Left colon (tissue), 2 donors: ENCODE measurements at places on chromosomes 4 and X.

DNA sequence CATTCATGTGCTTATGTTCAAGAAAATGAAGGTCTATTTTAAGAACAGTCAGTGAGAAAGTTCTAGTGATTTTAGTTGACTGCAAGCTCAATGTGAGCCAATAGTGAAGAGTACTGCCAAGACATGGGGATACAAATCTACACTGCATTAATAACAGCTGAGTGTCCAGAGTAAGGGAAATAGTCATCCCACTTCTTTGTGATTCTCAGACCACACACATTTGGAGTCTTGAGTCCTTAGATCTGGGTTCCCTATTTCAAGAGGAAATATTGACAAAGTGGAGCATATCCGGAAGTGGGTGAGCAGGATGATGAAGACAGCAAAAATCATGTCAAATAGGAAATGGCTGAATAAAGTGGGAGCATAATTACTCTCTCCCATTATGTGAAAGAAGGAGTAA lies 171.1 kb downstream of the LARP7 start:
- no peak for DNase-seq

DNA sequence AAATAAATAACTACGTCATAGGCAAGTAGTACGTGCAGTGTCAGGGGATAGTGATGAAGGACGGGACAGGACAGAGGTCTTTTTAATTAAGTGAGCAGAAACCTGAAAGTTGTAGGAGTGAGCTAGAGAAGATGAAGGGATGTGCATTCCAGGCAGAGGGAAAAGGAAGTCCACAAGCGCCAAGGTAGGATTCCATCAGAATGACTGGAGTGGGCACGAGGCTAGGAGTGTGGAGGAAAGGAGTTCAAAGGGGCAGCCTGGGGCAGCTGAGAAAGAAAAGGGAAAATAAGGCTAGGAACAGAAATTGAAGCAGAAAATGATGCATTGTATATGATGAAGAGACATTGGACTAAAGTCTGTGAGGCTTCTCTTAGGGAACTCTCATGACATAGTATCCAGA lies 192.2 kb upstream of the TLL1 start:
- no peak for DNase-seq

DNA sequence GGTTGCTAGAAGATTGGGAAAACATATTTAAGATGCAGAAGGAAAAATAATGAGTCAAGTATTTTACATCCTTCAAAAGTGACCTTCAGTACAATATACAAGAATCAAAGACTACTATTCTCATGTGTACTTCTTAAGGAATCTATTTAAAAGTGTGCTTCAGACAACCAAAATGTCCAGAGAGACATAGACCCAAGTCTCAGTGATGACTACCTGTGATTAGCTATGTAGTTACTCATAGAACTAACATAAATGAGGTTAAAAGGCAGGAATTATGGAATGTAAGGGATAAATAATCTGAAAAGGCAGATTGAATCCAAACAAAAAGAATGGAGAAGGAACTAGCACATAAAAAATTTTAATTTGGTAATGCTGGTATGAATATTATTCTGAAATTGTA lies 634.7 kb upstream of the FAM241A start:
- no peak for DNase-seq

- DNase-seq, result no peak
Observed at GRCh38 chrX:152831391-152831790, 528 bp downstream of the NSDHL start.

DNA sequence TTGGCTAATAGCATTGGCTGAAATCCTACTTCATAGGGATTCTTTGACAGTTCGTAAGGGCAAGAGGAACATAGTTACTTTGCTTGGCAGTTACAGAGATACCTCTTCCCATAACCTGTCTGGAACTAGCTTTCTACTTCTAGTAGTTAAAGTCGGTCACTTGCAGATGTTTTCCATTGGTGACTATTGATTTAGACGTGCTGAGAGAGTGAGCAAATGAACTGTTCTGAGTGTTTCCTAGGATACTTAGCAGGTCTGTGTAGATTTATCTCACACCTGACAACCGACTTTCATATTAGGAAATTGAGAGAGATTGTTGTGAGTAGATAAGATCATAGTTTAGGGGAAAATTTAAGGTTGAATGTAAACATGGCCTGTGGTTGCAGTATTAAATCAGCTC lies 116.8 kb downstream of the TSPAN7 start:
- no peak for DNase-seq

GRCh38 chr4:137156054-137156453 lies 376.2 kb downstream of the PCDH18 start:
- DNase-seq, result no peak

DNA sequence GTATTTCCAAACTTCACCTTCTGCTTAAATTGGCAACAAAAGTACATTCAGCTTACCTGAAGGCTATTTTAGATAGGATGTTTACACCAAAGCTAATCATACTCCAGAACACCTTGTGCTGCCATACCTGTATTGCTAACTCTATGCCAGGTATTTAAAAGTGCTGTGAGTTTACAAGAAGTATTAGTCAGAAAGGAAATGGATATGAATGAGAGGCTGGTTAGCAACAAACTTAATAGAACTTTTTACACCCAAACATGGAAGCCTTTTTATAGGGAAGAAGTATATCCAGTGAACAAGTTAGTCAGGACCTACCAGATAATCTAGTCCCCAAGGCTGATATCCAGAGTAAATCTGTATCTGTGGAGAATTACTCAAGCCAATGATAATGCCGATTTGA lies 131.2 kb upstream of the SPRY1 start:
- no peak for DNase-seq

- no peak for DNase-seq
Observed at GRCh38 chr4:26076000-26076587, 162.1 kb downstream of the SMIM20 start.

- DNase-seq, result no peak
Observed at GRCh38 chrX:13659063-13659462, 6.1 kb downstream of the TCEANC start.

DNA sequence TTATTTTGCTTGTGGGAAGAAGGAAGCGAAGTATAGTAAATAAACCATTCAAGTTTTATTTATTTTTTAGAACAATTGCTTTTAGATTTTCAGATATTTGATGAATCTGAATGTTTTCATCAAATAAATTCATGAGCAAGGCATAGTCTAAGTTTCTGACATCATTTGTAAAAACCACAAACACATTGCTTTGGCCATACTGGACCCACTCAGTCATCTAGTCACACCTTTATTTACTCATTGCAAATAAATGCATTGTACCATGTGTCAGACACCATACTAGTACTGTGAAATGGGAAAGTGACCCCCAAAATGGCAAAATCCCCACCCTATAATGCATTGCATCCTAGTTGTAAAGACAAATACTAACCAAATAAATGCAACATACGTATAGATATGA lies 449.1 kb upstream of the SMIM31 start:
- no peak for DNase-seq

DNA sequence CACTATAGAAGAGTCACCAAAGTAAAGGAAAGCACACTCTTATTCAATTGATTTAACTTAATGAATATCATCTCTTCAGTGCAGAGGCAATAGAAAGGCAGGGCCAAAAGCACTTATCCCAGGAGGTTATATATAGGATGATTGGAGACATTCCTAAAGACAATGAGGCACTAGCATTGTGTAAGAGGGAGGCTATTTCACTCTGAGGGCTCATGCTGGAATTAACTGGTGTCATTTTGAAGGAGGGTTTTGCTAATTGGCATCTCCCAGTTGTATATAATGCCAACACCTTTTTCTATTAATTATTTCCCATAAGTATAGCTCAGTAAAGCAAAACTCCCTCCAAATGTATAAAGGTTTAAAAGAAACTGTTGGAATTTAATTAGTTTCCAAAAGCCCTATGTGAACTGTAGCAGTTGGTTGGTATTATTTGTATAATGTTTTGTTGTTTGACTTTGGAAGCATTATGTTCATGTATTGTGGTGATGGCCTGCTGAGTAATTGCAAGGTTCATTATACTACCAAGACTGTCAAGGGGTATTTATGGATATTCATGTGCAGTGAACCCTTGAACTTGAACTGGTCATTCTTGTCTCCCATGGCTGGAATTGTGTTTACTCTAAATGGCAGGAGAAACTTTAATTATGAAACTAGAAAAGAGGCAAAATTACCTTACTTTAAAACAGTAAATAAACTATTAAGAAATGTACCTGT lies 270.3 kb downstream of the BMPR1B start:
- DNase-seq, result no peak

DNA sequence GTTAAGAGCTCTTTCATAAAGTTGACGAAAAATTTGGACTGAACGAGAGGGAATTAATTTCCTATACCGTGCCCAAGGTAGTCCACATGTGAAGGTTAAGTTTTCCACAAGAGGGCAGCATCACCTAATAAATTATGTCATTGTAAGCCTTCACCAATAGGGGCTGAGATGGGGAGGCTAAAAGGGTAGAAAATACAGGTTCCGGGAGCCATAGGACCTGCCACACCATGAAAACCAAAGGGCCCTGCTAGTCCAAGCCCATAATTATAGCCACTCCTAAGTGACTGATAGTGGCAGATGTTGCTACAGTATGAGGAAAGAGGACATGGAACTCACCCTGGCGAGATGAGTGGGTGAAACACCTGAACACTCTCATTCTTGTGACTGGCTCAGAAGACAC lies 122.2 kb downstream of the SHROOM4 start:
- no peak for DNase-seq

GRCh38 chr4:3408793-3409330 lies 32.9 kb upstream of the HGFAC start:
- DNase-seq, result peak; percentile 7

- DNase-seq, result no peak
Observed at GRCh38 chr4:119080721-119081541, 54.7 kb upstream of the MYOZ2 start.

DNA sequence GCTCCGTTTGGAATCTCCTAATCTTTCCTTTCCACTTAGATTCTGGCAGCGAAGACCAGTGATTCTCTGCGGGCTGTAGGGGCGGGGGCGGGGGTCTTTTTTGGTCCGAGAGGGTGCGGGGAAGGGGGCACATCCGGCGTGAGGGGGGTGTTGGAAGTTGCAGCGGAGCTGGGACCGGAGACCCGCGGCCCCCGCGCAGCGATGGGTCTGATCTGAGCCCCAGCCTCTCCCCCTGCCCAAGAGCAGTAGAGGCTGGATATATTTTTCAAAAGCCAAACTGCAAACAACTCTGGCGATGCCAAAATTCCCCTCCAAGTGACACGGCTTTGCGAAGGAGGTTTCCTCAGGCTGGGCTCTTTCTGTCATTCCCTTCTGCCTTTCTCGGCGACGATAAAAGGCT lies 355 bp downstream of the GRID2 start:
- DNase-seq, result no peak

DNA sequence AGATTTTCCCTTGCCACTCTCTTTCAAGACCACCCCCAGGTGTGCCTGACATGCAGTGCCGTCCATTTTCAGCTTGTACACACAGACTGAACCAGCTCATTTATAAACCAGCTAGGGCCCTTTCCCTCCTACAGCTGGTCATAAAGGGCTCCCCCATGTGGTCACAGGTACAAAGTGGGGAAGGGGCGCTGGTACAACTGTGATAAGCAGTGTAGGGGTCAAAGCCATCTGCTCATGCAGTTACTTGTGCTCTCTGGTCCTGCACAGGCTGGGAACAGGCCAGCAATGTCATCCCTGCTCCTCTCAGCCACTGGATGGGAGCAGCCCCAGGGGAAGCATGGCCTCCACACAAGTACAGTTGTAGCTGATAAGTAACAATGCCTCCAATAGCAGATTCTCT lies 20.6 kb downstream of the GABRQ start:
- DNase-seq, result no peak

GRCh38 chrX:10900585-10901289 lies 210.4 kb upstream of the HCCS start:
- DNase-seq, result no peak

DNA sequence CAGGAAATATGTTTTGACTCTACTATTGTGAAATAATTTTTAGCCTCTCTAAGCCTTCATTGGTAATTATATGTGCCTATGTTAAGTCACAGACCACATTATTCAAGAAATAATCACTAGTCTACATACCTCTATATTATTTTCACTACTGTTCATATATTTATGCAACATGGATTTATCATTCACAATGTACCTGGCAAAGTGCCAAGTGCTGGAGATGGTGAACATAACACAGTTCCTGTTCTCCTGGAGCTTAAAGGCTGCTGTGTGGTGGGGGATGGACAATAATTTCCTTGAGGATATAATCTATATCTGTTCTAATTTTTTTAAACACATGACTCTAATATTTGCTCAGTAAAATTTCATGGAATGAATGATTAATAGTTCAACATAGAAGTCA lies 527.7 kb upstream of the CXorf51A start:
- no peak for DNase-seq

GRCh38 chrX:125507119-125507518 lies 187.4 kb downstream of the TEX13C start:
- no peak for DNase-seq

GRCh38 chrX:75156531-75156945 lies 455 bp upstream of the ABCB7 start:
- no peak for DNase-seq

GRCh38 chr4:183816882-183817509 lies 88.1 kb upstream of the STOX2 start:
- no peak for DNase-seq

GRCh38 chr4:33722800-33723516 lies 2521.4 kb downstream of the ARAP2 start:
- no peak for DNase-seq

- DNase-seq, result no peak
Observed at GRCh38 chr4:78707793-78708192, 68.4 kb upstream of the BMP2K start.

DNA sequence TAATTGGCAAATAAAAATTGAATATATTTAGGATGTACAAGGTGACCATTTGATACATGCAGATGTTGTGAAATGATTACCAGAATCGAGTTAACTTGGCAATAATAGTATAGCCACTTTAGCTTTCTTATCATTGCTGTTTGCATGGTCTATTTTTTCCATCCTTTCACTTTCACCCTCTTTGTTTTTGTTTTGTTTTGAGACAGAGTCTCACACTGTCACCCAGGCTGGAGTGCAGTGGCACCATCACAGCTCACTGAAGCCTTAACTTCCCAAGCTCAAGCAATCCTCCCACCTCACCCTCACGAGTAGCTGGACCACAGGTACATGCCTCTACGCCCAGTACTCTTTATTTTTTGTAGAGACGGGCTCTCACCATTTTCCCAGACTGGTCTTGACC lies 218.6 kb upstream of the ADGRL3 start:
- DNase-seq, result no peak

GRCh38 chr4:120447774-120448173 lies 381.1 kb upstream of the MAD2L1 start:
- DNase-seq, result no peak
